Activated naive CD8-positive, alpha-beta T cell treated with anti-CD3 and anti-CD28 coated beads, Interleukin-2, amount 50 U/mL, for 16 hours (primary cell): ENCODE measurements at places on chromosomes 1 and 21.
A peak's percentile ranks its signal among the peaks of the same experiment; 100 is the strongest.

GRCh38 chr1:248884632-248885295 lies 21.3 kb upstream of the PGBD2 start:
- no peak for DNase-seq

DNA sequence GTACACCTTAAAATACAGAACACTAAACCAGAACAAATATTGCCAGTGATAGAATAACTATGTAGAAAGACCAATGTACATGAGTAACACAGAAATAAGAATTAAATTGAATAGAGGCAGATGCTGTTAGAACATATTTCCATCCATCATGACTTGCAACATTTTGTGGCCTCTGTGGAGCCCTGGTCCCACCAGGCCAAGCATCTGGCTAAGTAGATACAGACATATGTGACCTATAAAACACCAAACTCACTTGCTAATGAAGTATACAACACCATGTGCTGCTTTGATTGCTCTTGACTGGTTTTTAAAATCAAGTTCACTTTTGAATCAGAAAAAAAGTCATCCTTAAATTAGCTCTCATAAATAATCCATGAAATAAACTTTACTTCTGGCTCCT lies 20.5 kb downstream of the SLC19A2 start:
- no peak for DNase-seq

GRCh38 chr1:75127916-75128717 lies 6.1 kb upstream of the LHX8 start:
- DNase-seq, result no peak

GRCh38 chr1:76587212-76587611 lies 280.1 kb upstream of the ST6GALNAC5 start:
- no peak for DNase-seq

- DNase-seq, result no peak
Observed at GRCh38 chr1:188590641-188591040, 1761.9 kb downstream of the PLA2G4A start.

GRCh38 chr1:99674115-99675064 lies 28.5 kb downstream of the PALMD start:
- no peak for DNase-seq

- no peak for DNase-seq
Observed at GRCh38 chr1:218376722-218377121, 31.6 kb downstream of the TGFB2 start.

GRCh38 chr1:220730486-220730885 lies 17.6 kb upstream of the MTARC2 start:
- no peak for DNase-seq

- DNase-seq, result no peak
Observed at GRCh38 chr1:182658055-182658454, 26.3 kb downstream of the RGS8 start.

GRCh38 chr1:145916745-145917144 lies 1.8 kb downstream of the PEX11B start:
- no peak for DNase-seq

- no peak for DNase-seq
Observed at GRCh38 chr21:42433946-42434551, 30.3 kb downstream of the UBASH3A start.

DNA sequence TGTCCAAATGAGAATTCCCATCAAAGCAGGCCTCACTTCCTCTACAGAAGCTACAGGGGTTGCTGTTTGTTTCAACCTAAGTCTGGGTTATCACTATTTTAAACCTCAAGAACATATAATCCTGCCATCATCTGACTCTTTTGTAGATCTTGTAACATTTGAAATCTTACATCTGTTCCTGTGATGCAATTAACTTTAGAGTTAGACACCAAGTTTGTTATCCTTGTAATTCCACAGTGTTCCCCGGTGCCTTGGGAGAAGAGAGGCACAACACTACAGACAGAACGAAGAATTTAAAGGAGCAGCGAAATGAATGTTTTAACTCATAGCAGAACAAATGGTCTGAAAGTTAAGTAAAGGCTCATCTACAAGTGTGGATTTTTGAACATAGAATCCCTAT lies 116.1 kb downstream of the UCHL5 start:
- no peak for DNase-seq

- DNase-seq, result no peak
Observed at GRCh38 chr1:83929184-83929583, 69.7 kb downstream of the TTLL7 start.

DNA sequence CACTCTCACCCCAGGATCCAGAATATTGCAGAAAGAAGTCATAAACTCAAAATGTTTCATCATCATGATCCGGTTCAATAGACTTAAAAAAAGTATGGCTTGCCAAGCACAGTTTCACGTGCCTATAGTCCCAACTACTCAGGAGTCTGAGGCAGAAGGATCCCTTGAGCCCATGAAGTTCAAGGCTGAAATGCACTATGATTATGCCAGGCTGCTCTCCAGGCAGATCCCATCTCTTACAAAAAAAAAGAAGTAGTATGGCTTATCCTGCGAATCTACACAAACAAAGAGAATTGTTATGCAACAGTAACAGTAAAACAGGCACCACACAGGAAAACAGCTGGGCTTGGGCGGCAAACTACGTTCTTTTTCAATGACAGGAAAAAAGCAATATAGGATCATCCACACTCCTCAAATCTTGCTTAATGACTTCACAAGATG lies 76.2 kb downstream of the EIF4G3 start:
- DNase-seq, result no peak

GRCh38 chr21:14737922-14738321 lies 191.8 kb upstream of the SAMSN1 start:
- DNase-seq, result peak; percentile 16

GRCh38 chr1:115506924-115507589 lies 134.7 kb upstream of the VANGL1 start:
- no peak for DNase-seq

- DNase-seq, result no peak
Observed at GRCh38 chr1:17874710-17875109, 119.6 kb downstream of the ACTL8 start.

DNA sequence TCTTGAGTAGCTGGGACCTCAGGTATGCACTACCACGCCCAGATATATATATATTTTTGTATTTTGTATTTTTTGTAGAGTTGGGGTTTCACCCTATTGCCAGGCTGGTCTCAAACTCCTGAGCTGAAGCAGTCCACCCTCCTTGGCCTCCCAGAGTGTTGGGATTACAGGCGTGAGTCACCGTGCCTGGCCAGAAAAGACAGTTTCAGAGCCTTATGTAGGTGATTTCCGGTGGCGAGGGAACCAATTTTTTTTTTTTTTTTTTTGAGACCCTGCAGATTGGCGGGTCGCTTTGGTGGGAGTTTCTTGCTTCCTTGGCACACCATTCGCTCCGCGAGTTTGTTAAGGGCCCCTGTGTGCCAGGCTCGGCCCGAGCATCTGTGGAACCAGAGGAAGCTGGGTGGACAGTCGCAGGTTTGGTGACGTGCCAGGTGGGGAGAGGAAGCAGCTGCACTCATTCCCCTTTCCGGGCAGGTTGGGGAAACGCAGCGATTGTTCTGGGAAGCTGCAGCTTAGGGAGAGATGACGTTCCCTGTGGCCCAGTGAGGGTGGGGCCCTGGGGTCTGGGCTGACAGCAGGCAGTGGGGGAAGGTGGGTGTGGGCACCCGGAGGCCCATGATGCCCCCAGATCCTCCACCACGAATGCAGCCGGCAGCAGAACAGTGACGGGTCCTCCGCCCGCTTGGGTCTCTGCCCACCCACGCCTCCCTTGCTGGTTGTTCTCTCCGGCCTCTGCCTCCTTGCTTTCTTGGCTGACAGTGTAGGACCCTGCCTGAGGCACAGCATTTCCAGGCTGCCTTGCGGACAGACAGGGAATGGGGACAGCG lies 25.1 kb downstream of the SPSB1 start:
- DNase-seq, result no peak

- DNase-seq, result no peak
Observed at GRCh38 chr1:247268390-247269045, 12.6 kb downstream of the VN1R5 start.

DNA sequence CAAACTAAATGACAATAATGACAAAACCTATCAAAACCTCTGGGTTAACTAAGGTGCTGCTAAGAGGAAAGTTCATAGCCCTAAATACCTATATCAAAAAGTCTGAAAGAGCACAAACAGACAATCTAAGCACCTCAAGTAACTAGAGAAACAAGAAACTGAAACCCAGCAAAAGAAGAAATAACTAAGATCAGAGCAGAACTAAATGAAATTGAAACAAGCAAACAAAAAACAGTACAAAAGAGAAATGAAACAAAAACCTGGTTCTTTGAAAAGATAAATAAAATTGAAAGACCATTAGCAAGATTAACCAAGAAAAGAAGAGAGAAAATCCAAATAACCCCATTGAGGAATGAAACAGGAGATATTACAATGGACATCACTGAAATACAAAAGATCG lies 44.8 kb upstream of the KIAA0040 start:
- DNase-seq, result no peak

DNA sequence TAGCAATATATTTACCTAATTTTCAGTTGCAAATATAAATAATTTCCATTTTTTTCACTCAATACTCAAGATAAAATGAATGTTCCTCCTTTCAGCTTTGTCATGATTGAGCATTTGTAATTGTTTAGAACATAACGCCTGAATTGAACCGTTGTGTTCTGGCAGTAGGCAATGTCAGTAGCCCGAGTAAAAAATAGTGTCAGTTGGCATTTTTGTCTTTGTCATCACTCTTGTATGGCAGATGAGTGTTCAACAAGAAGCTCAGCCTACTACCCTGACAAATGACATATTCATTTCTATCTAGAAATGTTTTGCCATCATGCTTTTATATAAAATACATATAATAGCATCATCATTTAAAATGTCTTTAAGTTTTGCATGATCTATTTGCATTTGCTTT lies 691.4 kb upstream of the NCAM2 start:
- DNase-seq, result no peak

GRCh38 chr1:26907071-26907917 lies 6.5 kb downstream of the NR0B2 start:
- DNase-seq, result no peak

GRCh38 chr1:29235955-29236711 lies at the start of gene PTPRU:
Gene PTPRU (plus strand): TSS chr1:29236522. CDS start chr1:29236645, 123 bp downstream.
- DNase-seq, result peak; percentile 57

DNA sequence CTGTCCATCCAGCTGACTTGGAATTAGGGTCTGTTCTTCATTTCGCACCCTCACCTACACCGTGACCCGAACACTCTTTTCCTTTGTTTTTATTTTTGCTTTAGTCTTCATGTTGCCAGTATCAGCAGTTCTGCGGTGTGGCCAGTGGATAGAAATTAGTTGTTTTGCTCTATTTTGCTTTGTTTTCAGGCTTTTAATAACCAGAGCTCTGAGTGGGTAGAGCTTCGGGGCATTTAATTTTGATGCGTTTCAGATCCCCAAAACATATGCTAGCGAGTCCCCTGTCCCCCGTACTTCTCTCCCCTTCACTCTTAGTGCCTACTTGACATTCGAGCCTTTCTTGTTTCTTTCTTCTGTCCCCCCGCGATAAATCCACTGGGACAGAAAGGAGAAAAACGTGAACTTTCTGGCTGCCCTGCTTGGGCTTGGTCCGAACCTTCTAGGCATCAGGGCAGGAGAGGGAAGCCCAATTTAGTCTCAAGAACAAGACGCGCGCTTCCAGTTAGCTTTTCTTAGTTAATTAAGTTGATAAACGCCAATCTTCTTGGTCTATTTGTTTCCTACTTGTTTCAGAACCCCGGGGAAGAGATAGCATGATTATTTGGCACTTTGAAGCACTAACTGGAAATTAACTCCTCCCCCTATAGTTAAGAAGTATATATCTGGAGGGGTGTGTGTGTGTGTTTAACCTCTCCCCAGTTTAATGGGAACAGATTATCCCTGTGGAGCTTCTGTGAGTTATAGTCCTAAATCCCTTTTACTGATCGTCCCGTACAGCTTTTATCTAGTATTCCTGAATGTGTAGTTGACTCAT lies 839 bp downstream of the SWT1 start:
- DNase-seq, result no peak

- DNase-seq, result no peak
Observed at GRCh38 chr1:61403679-61404596, 321.0 kb downstream of the TM2D1 start.

DNA sequence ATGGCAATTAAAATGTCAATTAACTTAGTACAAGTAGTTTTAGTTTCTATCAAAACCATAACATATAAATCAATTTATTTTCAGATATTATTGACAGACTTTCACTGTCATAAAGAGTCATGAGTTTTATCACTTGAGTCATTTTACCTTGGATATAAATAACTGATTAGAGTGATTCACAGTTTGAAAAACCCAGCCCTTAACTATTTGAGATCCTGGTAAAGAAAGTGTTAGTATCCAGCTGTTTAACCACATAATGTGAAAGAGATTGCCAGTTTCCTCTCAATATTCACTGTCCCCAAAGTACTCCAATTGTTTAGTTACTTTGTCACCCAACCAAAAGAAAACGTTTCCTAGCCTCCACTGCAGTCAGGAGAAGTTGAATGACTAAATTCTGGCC lies 91.3 kb downstream of the UCHL5 start:
- DNase-seq, result no peak

DNA sequence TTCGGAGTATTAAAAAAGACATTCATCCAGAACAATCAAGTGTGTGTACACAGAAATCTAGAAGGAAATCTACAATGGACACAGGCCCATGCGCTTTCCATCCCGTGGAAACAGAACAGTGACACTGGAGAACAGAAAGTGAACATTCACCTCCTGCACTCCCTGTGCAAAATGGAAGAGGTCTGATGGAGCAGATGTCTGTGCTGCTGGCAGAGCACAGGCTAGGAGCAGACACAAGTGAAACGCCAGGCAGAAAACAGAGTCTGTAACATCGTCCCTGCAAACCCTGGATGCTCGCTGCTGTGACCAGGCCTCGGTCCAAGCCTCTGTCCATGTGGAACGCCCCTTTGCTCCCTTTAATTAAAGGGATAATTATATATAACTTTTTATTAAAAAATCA lies 36.1 kb downstream of the SLC45A1 start:
- no peak for DNase-seq

DNA sequence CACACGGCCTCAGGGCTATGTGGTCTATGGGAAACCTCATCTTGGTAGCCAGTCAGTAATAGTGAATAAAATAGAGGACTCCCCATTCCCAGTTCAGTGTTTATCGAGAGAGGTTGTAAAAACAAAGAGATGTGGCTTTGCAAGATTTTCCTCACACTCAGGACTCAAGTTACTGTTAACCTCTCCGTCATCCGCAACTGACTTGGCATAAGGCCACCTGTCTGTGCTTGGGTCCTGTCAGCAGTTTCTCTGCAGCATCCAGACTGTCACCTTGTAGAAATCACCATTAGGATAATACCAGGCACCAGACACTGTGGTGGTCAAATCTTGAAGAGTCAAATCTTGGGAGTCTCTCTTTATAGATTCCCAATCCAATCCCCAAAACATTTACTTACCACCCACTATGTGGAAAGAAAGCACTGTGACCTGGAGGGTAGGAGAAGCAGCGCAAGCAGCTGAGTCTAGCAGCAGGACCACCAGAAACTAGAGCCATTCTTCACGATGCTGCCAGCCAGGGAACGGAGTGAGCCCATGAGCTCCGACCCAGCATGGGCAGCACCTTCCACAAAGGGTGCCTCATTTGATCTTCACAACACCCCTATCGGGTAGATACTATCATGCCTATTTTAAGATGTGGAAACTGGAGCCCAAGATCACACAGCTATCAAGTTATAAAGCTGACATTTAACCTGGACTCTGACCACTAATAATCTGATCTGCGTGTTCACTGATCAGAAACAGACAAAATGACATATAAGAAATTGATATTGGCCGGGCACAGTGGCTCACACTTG lies 5.6 kb upstream of the GPR25 start:
- no peak for DNase-seq
